ENCODE measurements at places on chromosomes 6 and 20.

DNA sequence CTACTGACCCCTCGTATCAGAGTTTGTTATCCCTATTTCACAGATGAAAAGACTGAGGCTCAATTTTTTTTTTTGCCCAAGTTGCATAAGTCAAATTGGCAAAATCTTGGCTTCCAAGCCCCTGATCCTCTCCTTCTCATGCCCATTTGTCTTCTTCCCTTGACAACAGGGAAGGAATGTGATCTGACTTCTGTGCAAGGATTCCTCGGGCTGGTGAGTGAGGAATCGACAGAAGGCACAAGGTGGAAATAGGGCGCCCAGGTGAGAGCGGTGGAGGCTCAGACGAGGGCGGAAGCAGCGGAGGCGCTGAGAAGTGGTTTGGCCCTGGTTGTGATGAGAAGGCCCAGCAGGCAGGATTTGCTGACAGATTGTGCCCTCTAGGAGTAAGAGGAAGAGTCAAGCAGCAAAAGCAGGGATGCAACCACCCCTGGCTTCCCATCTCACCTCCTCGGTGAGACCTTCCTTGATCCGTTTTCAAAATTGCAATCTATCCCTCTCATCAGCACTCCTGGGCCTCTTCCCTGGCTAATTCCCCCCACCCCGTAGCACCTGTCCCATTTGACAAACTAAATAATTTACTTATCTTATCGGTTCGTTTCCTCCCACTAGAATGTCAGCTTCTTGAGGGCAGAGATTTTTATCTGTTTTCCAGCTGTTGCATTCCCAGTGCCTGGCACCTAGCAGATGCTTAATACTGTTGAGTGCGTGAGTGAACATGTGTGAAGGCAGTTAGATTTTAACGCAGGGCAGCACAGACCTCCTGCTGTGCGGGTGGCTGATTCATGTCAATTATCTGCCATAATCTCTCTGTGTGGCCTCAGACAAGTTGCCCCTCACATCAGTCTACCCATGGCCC, 3.7 kb upstream of the SIRPA start:
- no peak for DNase-seq

- no peak for DNase-seq
Measured at GRCh38 chr6:138311268-138311667, 66.4 kb upstream of the SMIM28 start.

- no peak for DNase-seq
Measured at GRCh38 chr20:13501500-13501899, 137.2 kb downstream of the TASP1 start.

DNA sequence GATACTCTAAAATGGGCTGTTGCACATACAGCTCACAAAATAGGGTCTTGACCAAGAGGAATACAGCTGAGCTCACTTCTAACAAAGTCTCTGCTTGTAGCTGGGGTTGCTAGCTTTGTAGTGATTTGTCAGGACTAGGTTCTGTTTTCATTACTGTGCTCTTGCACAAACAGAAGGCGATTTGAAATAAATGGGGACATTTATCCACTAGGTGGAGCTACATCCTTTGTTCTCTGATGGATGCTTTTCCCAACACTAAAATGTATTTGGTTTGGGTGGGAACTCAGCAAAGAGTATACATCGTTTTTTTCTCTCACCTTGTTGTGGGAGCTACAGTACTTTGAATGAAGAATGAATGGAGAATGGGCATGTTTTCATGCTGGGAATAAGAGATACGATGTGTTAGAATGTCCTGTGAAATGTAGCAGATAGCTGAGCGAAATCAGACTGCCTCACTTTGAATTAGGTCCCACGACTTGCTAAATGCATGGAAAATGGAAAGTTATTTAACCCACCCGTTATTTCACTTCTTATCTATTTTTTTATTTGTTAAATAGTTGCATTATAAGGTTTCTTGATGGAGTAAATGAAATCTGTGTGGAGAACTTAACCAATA, 494.7 kb upstream of the MAP3K7 start:
- DNase-seq: peak; percentile 62

- DNase-seq: no peak
Measured at GRCh38 chr20:3661060-3661813, 2.0 kb downstream of the GFRA4 start.

GRCh38 chr20:63133481-63134091, 82.3 kb downstream of the YTHDF1 start:
- DNase-seq: no peak

DNA sequence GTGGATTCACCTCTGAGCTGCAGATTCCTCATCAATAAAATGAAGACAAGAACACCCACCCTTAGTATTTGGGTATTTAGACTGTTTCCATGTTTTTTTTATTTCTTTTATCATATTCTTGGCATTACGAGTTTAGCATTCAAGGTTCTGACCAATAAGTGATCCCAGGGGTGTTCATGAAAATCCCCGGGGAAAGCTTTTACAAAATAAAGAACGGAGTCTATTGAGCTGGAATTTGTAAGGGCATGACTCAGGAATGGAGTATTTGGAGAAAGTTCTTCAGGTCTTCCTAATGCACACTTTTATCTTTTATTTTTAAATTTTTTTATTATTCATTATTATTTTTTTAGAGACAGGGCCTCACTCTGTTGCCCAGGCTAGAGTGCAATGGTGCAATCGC, 19.4 kb upstream of the TOX2 start:
- DNase-seq: no peak

GRCh38 chr6:72286911-72287311, 335.0 kb upstream of the KCNQ5 start:
- peak; percentile 66 for DNase-seq

GRCh38 chr6:1390133-1390945, 963 bp downstream of the FOXF2 start:
- no peak for DNase-seq

- DNase-seq: no peak
Measured at GRCh38 chr6:41053041-41053440, at the start of gene APOBEC2. Gene APOBEC2, plus strand, starts transcription at chr6:41053202. Its CDS starts 146 bp downstream, at chr6:41053348.

GRCh38 chr6:37077905-37078296, 72.4 kb downstream of the FGD2 start:
- peak; percentile 84 for DNase-seq

DNA sequence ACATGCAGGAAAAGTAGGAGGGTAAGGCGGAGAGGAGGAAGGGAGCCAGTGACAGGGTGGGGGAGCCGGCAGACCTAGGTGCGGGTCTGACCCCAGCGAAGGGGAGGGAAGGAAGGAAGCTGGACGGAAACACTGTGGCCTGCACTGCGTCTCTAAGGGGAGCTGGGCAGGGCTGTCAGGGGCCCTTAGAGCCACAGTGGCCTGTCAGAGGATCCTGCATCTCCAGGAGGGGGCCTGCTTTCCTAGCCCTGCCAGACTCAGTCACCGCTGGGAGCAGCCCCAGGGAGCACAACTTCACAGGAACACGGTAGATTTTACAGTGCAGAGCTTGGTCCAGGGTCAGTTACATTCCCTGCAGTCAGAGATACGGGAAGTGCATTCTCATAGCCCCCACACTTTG, 118.2 kb downstream of the PACRG start:
- DNase-seq: no peak

DNA sequence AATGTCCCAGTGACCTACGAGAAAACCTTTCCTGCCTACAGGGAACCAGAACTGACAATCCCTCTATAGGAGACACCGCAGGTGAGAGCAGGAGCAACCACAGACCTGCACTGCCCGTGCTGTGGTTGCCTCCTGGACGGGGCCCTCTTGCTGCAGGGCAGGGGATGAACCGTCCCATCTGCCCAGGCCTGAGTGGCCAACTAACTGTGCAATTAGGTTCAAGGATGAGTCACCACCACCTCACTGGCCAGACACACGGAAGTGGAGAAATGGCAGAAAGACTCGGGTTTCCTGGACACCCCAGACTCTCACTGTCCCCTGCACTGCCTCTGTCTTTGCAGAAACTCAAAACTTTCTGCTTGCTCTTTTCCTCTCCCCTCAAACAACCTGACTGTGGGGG, 13.8 kb upstream of the HLA-G start:
- no peak for DNase-seq

GRCh38 chr20:24584538-24585356, 115.3 kb downstream of the SYNDIG1 start:
- DNase-seq: peak; percentile 43

- DNase-seq: peak; percentile 37
Measured at GRCh38 chr6:168157272-168158212, 78.5 kb upstream of the FRMD1 start.

GRCh38 chr6:47655719-47656595, 42.4 kb upstream of the ADGRF4 start:
- DNase-seq: no peak

DNA sequence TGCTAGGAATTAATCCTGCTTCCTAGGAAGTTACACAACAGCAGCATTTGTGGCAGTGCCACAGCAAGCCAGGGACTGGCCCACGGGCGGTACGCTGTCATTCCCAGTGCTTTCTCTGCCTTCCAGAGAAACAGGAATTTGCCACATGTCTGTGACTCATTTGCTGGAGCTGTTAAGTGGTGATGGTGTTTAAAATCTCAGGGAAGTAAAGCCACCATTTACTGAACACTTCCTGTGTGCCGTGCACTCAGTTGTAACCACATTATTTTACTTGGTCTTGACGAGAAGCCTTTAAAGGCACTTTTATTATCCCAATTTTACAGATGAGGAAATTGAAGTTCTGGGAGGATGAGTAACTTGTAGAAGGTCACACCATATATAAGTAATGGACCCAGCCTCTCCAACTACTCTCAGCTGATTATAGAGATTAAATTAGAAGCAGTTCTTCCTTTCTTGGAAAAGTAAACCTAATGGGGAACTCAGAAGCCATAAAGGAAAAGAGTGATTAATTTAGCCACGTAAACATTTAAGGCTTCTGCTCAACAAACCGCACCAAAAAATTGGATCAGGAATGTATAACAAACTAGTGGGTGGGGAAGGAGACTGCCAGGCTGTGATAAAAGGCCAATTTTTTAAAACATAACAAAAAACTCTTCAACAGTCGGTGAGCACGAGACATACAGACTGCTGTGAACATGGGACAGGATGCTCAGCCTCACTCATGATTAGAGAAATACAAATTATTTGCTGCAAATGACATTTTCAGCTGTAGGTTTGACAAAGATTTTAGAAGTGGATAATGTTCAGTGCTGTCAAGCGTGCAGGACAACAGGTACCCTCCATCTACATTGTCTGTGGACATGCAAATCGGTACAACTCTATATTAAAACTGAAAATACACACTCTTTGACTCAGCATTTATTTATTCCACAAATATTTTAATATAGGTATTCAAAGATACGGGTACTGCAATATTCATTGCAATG, 311.2 kb downstream of the NRN1 start:
- DNase-seq: no peak

- DNase-seq: no peak
Measured at GRCh38 chr20:44644667-44645131, 6.8 kb downstream of the ADA start.

GRCh38 chr6:53894091-53894490, 99.3 kb downstream of the LRRC1 start:
- DNase-seq: no peak

DNA sequence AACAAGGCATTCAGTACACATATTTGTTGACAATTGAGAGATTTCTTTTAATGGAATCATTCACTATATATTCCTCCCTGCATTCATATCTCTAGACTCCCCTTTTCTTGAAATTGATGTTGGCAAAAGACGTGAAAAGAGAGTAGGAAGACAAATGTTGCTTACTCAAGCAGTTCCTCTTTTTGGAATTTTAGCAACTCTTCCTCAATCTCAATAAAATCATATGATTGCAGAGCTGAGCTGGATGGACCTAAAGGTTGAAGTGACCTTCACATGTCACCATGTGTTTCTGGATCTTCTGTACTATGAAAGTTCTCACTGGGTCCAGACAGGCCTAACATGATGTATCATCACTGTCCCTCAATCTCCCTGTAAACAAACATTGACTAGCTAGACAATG, 18.6 kb downstream of the ADGRF1 start:
- no peak for DNase-seq

DNA sequence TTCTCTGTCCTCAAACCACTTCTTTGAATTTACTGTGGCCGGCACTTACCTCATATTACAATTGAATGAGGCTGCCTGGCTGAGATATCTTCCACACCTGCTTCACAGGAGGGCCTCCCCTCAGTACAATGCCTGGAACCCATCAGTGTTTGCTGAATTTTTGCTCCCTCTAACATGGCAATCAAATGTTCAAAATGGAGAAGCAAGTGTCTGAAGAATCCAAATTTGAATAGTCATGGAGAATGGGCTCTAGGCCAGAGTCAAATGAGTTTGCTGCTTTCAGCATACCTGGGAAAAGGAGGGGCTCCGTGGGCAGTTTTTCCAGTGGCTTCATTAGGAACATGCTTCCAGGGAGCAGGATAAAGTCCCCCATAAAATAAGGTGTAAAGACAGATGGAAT, 564.8 kb downstream of the UTRN start:
- DNase-seq: no peak

DNA sequence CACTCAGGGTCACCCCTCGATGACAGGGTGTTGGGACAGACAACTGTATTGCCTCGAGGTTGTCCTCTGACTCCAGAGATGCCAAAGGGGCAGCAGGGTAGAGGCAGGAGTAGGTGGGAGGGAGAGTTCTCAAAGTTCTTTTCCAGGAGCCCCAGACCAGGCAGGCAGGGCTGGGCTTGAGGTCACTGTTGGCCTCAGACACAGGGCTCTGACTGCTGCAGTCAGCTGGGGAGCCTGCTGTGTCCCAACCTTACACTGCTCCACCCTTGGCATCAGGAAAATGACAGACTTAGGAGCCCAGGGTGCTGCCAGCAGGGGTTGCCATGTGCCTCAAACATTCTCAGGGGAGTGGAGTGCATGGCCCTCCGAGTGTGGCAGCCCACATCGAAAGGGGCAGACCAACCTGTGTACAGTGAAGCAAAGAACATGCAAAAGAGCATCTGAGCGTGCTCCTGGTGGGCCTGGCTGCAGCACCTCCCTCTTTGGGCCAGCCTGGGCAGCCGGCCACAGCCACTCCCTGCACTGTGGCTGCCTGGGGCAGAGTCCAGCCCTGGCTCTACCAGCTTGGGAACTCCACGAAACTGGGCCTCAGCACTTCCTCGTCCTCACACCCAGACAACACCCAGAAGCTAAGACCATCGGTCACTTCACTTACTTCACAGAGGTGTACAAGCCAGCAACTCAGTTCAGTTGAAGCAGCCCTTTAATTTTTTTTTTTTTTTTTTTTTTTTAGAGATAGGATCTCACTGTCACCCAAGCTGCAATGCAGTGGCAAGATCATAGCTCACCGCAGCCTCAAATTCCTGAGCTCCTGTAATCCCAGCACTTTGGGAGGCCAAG, 24.0 kb downstream of the C6orf132 start:
- DNase-seq: no peak

DNA sequence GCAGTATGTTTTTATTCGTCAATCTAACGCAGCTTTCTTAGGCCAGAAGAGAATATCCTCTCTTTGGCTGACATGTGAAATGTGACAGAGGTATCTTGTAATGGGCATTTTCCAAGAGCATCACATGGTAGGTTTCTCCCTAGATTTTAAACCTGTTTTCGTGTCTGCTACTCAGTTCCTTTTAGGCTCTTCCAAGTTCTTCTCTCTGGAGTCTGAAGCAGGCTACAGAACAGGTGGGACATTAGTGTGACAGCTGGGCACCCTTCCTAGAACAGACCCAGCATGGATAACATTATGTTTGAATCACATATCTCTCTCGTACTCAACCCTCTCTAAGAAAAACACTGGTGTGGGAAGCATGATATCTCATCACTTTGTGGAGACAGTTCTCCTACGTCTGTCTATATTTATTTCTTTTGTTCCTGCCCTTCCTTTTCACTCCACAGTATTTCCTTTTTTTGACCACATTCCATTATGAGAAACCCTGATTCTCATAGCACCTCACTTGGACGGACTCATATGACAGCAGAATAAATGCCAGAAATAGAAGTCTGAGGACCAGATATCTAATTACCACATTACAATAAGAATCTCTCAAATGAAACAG, 263.4 kb downstream of the NKAIN2 start:
- DNase-seq: no peak

GRCh38 chr6:34513646-34514045, 42.5 kb downstream of the SPDEF start:
- DNase-seq: no peak

GRCh38 chr6:6003621-6004366, 2.9 kb downstream of the NRN1 start:
- no peak for DNase-seq
